ENCODE measurements at places on chromosomes 3 and 15. TPM values are rescaled to one million over a fixed set of nuclear protein-coding genes. Genes with fewer than 3 reads are reported as not detected.
A peak's percentile ranks its signal among the peaks of the same experiment; 100 is the strongest.

The RLBP1 gene
- polyA plus RNA-seq = not detected

The LRRC31 gene
- polyA plus RNA-seq = not detected

The BMF gene
- 0.30 TPM for polyA plus RNA-seq

The PLSCR1 gene
- 42.4 TPM for polyA plus RNA-seq

The CDCP1 gene
- 71.0 TPM for polyA plus RNA-seq

The MOBP gene
- polyA plus RNA-seq = not detected

The AGBL1 gene
- not detected for polyA plus RNA-seq

The SI gene
- not detected for polyA plus RNA-seq

The TRMT10C gene
- 25.6 TPM for polyA plus RNA-seq

The OCA2 gene
- polyA plus RNA-seq = 0.08 TPM

The PLA1A gene
- polyA plus RNA-seq = 0.08 TPM

The IGF2BP2 gene
- 13.7 TPM for polyA plus RNA-seq

GRCh38 chr3:78141269-78141668 lies 1101.4 kb downstream of the ROBO2 start:
- DNase-seq = peak; percentile 71

DNA sequence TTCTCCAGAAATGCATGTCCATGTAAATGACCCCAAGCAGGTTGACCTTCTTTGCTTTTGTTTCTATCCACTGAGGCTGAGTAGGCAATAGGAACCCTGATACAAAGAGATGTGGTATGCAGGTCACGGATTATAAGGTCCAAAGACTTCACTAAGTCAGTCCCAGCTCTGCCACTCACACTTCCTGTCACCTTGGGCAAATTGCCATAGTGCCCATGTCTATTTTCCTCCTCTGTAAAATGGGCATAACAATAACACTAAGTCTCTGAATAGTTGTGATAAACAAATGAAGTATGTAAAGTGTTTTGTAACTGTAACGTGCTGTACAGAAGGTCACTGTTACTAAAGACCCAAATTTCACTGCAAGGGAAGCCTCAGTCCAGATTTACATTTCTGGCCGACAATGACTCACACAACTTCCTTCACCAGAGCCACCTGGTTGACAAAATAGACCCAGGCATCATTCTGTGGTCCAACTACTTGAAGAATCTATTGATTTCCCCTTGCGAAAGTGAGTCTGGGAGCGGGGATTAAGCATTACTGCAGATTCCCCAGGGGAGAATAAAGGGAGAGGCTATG lies 175.4 kb upstream of the LPP start:
- DNase-seq = no peak

GRCh38 chr3:141655801-141656200 lies 82.3 kb upstream of the RNF7 start:
- no peak for DNase-seq

DNA sequence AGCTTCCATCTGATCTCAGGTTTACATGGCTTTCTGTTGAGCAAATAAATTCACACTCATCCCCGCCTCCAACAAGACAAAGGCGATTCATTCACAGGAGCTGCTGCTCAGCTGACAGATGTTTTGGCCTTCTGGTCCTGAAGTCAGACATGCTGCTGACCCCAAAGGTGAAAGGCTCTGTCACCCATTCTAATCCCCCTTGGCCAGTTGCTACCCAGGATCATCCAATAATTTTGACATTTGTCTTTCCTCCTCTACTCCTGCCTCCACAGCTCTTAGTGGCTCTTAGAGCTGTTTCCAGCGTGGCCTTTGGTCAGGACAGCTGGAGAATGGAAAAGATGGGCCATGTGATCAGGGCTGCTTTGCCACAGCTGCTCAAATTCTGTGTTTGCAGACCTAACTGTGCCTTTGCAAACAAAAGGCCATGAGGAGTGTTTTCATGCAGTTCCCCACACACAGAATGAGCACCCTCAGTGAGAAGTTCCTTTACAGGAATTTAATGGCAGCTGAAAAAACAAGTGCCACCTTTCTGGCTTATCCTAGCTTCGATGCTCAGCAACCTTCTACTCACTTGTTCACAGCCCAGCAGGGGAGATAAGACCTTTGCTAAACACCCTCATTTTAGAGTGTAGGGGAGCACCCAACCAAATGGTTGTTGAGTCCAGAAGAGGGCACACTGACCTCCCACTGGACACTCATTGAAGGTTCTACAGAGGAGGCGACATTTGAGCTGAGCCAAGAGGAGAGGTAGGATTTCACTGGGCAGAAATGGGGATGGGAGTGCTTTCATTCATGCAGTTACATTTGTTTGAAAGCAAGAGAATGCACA lies 39.0 kb downstream of the CYP19A1 start:
- DNase-seq = no peak

- DNase-seq = no peak
These were observed 162.2 kb downstream of the ALCAM start for GRCh38 chr3:105528955-105529354.

DNA sequence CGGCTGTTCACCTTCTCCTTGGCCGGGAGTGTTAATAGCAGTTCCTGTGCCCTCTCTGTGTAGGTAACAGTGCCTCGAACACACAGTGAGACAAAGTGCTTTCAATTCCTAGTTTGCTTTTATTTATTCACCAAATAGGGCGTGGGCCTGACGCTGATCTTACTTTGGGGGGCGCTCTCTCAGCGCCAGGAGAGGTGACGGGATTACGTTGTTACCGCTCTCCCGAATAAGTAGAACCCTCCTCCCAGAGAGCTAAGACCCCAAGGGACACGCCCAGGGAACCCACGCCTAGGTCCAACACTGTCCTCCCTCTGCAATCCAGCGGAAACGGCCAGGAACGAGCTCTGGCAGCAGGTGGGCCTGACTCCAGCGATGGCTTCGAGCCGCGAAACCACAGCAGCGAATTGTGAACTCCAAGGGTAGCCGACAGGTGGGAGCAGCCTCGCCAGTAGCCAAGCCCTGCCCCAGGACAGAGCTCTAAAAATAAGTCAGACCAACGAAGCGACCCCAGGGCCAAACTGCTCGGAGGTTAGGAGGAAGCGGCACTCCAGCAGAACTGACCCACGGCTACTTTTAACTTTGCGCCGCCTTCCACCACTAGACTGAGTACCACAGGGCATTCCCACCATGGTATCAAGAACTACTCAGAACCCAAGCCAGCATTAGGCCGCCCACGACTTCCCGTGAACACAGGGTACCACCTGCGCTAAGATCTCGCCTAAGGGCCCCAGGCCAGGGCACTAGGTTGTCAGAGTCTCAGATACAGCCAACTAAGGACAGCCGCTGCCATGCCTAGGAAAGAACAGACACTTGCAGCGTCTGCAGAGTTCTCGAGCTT lies 1.6 kb upstream of the SIN3A start:
- no peak for DNase-seq

DNA sequence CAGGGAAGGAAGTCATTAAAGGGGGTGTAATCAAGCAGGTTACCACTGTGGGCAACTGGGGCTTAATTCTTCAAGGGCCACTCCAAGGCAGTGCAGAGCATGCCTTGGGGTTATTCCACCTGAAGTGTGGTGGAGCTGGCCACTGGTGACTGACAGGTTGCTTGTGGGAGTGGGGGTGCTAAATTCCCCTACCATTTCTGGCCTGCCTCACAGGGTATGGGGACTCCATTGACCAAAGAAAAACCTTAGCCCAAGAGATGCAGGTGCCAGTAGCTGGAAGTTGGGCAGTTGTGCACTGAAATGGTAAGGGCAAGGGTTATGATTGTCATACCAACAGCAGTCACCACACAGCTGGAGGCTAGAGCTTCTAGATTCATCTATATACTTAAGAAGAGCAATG lies 93.4 kb downstream of the ZNF621 start:
- no peak for DNase-seq

GRCh38 chr3:189967254-189967865 lies 153.3 kb downstream of the P3H2 start:
- no peak for DNase-seq

DNA sequence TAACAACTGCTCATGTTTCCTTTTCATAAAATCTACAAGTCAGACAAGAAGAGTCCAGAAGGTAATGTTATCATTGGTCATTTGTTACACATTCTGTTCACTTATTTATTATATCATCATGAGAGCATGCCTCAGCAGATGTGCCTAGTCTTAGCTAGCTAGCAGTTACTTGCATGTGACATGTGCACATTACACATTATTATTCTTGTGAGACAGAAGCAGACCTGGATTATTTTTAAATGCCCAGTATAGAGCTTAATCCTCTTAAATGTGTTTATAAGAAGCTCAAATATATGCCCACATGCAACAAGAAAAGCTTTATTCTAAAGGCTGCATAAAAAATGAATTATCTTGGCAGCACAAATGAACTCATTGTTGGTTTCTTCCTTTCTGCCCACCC lies 12.6 kb downstream of the YEATS2 start:
- no peak for DNase-seq

DNA sequence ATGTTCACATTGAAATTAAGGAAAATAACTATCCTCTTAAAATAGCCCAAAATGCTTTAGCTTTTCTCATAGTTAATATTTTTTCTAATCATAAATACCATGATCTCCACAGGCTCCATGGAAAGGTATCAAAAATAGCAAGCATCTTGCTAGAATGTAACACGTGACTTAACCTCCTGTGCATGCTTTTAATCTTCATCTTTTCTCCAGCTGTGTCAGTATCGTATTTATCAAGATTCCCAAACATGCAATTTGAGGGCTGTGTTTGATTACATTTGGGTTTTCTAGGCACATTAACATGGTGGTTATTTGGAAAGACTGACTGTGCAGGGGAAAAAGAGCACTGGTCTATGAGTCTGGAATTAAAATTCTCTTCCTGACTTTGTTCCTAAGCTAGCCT lies 472.5 kb upstream of the MCTP2 start:
- no peak for DNase-seq

- DNase-seq = no peak
These were observed 9.5 kb downstream of the EBLN2 start for GRCh38 chr3:73070675-73071575.

DNA sequence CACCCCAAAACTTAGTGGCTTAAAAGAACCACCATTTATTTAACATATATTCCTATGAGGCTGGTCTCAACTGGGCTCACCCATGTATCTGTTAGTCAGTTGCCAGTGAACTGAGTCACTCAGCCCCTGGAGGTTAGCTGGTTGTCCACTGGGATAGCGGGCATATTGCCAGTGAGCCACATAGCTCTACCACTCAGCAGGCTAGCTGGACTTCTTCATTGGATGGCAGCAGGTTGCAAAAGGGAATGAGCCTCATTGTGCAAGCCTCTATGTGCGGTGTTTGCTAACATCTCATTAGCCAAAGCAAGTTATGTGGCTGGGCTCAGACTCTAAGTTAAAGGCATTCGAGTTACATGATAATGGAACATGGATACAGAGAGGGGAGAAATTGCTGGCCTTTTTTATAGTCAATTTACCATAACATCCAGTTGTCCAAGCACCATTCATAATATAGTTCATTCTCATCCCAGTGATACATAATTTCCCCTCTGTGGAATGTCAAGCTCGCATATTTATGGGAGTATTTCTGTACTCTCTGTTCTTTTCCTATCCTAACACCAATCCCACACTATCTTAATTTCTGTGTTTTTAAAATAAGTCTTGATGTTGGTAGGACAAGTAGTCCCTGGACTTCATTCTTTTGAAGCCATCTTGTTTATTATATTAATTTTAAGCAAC lies 8.7 kb downstream of the BTD start:
- peak; percentile 32 for DNase-seq

- no peak for DNase-seq
These were observed 418.9 kb upstream of the TPRG1 start for GRCh38 chr3:188752850-188753249.

DNA sequence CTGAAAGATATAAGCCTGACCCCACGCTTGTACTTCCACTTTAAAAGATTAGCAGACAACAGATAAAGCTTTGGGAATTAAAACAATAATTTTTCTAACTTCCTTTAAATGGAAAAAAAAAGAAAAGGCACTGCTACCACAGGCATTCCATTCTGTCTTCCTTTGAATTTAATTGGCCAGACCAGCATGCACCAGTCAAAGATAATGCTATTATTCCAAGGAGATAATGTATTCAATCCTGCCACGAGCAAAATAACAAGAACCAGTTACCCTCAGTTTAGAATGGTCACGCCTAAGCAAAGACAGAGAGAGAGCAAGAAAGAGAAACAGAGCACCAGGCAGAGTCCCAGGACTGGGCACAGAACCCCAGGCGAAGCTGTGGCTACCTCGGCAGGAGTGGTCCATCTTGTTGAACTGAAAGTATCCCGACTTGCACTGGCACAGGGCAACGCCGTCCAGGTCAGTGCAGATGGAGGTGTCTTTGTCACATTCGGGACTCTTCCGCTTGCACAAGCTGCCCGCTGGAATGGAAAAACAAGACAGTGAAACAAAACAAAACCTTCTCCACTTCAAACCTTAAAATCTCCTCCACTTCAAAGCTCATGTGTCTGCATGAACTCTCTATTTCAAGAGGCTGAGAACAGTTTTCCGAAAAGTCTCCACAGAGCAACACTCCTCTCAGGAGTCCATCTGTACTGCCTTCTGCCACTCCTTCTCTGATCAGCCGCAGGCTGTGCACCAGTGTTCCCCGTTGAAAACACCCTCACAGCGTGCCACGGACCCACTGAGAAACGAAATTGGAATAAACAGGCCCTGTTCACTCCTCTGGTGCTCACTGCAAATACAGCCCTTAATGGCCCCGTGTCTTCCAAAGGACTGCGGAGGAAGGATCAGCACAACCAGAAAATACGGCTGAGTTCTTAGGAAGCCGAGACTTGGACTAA lies 58.2 kb downstream of the HEG1 start:
- no peak for DNase-seq

DNA sequence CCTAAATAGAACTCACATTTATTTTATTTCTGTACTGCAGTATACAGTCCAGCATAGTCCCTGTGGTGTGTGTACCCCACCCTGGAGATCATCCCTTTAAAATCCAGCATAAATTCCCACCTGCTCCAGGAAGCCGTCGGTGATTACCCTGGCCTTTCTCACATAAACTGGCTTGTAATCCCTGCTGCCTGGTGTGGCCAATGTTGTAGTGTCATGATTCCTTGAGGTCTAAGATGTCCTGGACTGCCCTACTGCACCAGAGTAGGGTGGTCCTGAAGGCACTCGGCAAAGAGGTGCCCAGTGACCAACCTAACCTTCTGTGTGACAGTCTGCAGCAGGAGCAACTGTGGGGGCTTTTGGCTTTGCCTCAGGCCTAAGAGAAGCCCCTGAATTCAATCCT lies 58.9 kb downstream of the ITGA11 start:
- DNase-seq = no peak

GRCh38 chr15:35547775-35548364 lies 1.9 kb upstream of the DPH6 start:
- no peak for DNase-seq

- no peak for DNase-seq
These were observed 11.9 kb upstream of the SH3GL3 start for GRCh38 chr15:83435202-83435601.

GRCh38 chr3:101665357-101665756 lies 11.6 kb downstream of the ZBTB11 start:
- DNase-seq = no peak
